DMS79 treated with DMSO at 0.1 percent for 48 hours (cell line): ENCODE measurements at places on chromosomes 1 and 21.

DNA sequence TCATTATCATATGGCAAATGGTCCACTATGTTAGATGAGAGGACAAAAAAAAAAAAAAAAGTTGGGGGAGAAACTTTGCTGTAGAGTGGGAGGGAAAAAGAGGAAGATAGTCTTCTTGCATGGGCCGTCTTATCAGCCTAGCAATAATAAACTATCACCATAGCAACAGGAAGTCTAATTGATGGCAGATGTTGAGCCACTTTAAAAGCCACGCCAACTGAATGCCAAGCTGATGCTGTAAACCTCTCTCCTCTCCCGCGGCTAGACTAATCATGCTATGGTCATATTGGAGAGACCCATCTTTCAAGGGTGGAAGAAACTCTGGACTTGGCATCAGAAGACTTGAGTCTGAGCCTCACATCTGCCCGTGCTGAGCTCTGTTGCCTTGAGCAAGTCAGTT is 122.2 kb upstream of the HOOK1 start:
- peak; percentile 78 for DNase-seq

- DNase-seq, result no peak
Measured at GRCh38 chr1:161115132-161115711, 2.6 kb downstream of the PFDN2 start.

- DNase-seq, result peak; percentile 36
Measured at GRCh38 chr1:156807627-156808026, 9.0 kb downstream of the SH2D2A start.

- no peak for DNase-seq
Measured at GRCh38 chr1:29677028-29678024, 441.0 kb downstream of the PTPRU start.

GRCh38 chr1:157105988-157106812 is 6.6 kb upstream of the ETV3L start:
- no peak for DNase-seq

DNA sequence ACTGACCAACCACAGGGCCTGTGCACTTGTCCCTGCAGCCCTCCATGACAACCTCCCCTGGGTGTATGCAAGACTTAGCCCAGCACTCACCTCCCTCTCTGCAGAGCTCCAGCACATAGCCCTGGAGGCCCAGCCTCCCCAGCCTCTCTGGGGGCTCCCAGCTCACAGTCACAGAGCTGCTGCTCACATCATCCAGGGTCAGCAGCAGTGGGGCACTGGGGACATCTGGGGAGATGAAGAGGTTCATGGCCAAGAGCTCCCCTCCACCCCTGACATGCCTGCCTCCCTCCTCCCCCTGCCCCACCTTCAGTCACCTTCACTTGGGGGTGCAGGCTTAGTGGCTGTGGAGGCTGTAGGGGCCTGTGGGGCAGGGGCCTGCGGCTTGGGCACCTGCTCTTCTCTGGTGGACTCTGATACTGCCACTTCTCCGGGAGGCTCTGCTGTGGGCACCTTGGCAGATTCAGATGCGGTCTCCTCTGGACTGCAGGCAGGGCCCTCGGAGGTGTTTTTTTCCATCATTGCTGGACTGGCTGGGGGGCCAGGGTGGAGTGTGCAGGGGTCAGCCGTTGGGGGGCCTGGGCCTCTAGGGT is at the start of gene MYBPH:
Gene MYBPH (minus strand): TSS at position 590 of the 590 bp plus-strand sequence. CDS start 71 bp downstream, at position 519.
- no peak for DNase-seq

DNA sequence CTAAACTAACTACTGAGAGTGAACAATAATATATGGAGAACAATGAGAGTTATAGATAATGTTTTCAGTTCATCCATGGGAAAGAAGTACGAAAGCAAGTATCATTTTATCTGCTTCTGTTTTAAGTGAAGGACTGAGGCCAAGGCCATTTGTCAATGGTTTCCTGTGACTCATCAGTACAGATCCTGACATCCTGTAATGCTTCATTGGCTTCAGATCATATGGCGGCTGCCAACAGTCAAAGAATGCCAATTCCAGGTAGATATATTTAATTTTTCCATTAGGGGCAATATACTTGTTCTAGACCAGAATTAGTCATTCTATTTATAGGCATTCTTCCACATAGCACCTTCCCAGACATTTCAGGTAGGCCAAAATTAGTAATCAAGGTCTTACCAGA is 97.3 kb downstream of the USH2A start:
- no peak for DNase-seq

GRCh38 chr1:39752703-39753102 is 14.0 kb downstream of the PPIE start:
- DNase-seq, result no peak

GRCh38 chr1:201350884-201351283 is 26.6 kb downstream of the TNNT2 start:
- no peak for DNase-seq

DNA sequence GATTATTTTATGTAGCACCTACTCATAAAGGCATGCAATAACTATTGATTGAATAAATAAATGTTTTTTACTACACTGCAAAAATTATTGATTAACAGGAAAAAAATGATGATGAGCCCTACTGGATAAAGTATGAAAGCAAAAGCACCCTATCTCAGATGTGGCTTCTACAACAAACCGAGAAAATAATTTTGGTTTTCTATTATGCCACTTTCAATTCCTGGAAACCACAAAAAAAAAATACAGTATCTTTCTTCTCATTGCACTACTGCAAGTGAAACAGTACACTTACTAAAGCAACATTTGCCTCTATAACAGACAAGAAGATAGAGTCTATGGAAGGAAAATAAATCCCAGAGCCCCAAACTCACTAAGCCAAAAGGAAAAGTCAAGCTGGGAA is 1882.4 kb downstream of the NCAM2 start:
- no peak for DNase-seq

DNA sequence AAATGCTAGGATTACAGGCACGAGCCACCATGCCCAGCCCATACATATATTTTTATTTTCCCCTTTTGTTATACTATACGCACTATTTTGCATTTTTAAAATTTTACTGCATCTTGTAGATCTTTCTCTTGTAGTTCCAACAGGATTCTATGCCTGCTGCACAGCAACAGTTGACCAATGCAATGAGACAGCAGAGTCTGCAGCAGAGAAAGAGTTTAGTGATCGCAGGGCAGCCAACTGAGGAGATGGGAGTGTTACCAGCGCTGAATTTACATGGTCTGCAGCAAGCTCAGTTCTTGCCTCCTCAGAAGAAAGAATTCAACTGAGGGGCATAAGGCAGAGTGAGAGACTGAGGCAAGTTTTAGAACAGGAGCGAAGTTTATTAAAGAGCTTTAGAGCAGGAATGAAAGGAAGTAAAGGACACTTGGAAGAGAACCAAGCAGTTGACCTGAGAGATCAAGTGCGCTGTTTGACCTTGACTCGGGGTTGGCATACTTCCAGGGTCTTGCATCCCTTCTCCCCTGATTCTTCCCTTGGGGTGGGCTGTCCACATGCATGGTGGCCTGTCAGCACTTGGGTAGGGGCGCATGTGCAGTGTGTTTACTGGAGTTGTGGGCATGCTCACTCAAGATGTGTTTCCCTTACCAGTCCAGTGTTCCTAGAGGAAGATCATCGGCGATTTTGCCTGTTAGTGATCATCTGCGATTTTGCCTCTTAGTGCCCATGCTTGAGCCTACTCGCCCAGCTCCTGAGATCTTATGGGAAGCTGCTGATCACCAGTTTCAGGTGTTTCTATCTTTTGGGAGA is 4.1 kb upstream of the MTOR start:
- DNase-seq, result no peak

- no peak for DNase-seq
Measured at GRCh38 chr1:41807390-41807789, 111.3 kb downstream of the HIVEP3 start.

DNA sequence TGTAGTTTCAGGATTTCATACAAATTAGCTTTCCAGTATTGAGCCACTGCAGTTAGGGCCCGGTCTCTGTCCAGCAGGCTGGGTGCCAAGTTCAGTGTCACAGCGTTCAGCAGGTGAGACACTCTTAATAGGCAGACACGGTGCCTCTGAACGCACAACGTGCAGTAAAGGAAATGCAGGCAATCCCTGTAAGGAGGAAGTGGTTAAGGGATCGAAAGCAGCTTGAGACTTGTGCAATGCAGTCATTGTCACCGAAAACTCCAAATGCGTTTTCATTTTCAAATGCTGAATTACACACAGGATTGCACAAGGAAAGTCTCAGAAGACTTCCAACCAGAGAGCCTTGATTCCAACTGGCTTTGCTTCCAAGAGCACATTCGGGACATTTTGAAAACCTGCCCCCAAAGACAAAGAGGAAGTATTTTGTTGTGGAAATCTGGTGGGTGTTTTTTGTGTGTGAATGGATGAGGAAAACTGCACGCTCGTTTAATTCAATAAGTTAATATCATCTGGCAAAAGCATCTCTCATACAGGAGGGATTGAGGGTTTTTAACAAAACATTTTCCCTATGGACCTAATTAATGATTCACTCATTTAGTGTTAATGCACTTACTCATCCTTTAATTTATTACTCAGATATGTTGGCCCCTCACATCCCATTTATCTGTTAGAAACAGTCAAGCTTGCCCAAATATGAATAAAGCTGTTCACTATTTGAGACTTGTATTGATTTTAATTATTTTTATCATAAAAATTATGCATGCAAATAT is 61.6 kb downstream of the PTGS2 start:
- DNase-seq, result peak; percentile 4

DNA sequence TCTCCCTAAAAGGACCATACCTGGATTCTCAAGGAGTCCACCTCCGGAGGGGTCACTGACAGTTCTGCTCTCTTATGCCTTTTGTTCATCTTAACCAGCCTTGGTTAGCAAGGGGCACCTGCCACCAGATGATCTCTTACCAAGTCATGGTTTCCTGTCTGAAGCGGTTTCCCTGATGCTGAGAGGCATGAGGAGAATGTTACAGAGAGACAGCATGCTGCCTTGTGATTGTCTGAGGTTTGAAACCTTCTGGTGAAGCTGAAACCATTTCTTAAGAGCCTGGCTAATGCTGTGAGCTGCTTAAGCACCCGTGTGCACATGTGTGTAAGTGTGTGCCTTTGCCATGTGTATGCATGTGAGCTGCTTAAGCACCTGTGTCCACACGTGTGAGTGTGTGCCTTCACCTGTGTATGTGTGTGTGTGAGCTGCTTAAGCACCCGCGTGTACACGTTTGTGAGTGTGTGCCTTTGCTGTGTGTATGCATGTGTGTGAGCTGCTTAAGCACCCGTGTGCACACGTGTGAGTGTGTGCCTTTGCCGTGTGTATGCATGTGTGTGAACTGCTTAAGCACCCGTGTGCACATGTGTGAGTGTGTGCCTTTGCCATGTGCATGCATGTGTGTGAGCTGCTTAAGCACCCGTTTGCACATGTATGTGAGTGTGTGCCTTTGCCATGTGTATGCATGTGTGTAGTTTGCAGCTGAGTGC is 136.4 kb upstream of the COL6A1 start:
- DNase-seq, result no peak

- DNase-seq, result no peak
Measured at GRCh38 chr1:10087210-10087609, 54.5 kb downstream of the UBE4B start.

- no peak for DNase-seq
Measured at GRCh38 chr1:95086949-95087533, 14.3 kb upstream of the ALG14 start.

- no peak for DNase-seq
Measured at GRCh38 chr1:151705753-151706463, 10.7 kb downstream of the CELF3 start.

DNA sequence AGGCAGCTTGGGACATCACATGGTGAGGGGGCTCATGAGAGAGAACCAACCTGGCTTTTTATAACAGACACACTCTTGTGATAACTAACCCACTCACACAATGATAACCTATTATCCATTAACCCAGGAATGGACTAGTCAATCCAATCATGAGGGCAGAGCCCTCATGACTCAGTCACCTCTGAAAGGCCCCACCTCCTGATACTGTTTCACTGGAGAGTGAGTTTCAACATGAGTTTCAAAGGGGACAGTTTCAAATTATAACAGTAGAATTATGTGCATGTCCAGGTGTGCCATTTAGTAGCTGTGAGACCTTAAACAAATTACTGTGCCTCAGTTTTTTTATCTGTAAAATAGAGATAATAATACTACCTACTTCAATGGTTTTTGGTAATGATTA is 47.6 kb upstream of the PPP2R5A start:
- DNase-seq, result no peak

DNA sequence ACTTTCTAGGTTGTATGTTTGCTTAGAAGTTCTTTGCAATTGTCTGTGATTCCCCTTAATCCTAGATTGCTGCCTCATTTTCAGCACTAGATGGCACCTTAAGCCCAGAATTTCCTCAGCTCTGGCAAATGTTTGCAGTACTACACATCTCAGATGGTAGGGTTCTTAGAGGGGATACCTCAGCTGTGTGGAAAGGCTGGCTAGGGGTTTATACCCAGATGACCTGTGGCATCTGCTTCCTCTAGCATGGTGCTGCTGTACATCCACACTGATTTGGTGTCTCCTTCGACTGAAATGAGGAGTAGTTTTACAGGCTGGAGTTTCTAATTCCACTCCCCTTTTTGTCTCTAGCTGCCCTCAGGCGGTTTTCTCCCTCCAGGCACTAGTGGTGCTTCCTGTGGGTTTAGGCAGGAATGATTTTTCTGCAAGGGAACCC is 23.5 kb downstream of the ASB17 start:
- DNase-seq, result no peak

GRCh38 chr1:233982827-233983518 is 78.5 kb downstream of the SLC35F3 start:
- no peak for DNase-seq

DNA sequence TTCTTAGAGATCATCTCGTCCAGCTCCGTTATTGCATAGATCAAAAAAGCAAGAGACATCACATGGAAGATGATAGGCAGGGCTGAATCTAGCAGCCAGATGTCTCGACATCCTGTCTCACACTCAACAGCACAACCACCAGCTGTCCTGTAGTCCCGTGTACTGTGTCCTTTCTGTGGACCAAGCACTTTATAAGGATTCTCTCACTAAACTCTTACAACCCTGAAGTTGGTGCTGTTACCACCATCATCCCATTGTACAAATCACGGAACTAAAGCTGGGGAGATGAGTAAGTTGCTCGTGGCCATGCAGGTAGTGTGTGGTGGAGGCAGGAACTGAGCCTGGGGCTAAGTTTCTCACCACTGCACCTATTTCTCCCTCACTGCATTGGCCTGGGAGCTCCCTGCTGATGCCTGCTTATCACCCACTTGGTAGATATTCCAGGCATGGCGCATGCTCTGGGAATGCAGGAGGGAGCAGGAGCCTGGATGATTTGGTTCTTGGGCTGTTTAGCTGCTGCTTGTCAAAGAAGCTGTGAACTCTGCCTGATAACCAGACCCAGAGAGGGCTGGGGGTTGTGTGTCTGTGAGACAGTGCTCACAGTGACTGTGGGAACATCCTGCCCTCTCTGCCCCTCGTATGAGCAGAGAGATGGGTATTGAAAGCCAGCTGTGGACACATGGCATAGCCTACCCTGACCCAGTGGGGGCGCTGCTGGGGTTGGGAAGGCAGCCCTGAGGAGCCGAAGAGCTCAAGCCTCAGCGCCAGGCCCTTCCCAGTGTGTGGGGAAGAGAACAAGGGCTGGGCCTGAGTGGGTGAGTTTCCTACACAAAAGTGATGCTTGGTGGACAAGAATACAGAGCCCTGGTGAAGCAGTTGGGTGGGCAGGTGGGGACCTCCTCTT is 13.6 kb downstream of the PPFIA4 start:
- no peak for DNase-seq

GRCh38 chr1:164767752-164768402 is 208.9 kb downstream of the PBX1 start:
- no peak for DNase-seq

- DNase-seq, result peak; percentile 77
Measured at GRCh38 chr1:155080312-155081228, 1.9 kb downstream of the EFNA3 start.

GRCh38 chr21:19557046-19557445 is 1153.5 kb upstream of the TMPRSS15 start:
- peak; percentile 60 for DNase-seq
